ENCODE measurements at places on chromosomes 3 and 15. TPM values are rescaled to one million over a fixed set of nuclear protein-coding genes. Genes with fewer than 3 reads are reported as not detected.

DNA sequence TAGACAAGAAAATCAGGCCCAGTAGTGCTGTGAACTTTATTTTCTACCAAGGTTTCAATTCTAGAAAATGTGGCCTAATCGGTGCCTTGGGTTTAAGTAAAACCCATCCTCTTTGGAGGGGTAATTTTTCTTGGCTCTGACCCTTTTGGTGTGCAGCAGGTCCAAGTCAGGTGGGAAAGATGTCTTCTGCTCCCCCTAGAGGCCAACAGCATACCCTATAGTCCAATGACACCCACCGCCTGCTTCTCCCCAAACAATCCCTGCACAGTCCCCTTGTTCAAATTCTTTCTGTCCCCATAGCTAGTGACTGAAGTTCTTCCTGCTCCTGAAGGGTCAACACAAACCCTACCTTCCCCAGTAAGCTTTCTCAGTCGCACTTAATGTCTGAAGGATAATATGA lies 261.8 kb upstream of the GOLGA6L4 start:
- DNase-seq = no peak

Gene CTXN2
- total RNA-seq = not detected

Gene ABHD5
- 31.7 TPM for total RNA-seq

- no peak for DNase-seq
These were observed 83.6 kb downstream of the AKAP13 start for GRCh38 chr15:85463976-85464375.

Gene C3orf22
- total RNA-seq = not detected

Gene FANCD2OS
- not detected for total RNA-seq

DNA sequence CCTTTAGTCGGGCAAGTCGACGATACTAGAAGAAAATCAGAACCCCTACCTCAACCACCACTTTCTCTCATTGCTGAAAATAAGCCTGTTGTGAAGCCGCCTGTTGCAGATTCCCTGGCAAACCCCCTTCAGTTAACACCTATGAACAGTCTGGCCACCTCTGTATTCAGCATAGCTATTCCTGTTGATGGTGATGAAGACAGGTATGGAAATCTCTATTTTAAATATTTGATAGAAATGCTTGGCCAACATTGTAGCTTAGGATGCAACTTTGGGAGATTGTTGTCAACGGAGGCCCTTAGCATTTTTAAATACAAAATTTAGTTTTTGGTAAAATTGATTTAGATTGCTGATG lies 3.0 kb downstream of the TSC22D2 start:
- DNase-seq = no peak

DNA sequence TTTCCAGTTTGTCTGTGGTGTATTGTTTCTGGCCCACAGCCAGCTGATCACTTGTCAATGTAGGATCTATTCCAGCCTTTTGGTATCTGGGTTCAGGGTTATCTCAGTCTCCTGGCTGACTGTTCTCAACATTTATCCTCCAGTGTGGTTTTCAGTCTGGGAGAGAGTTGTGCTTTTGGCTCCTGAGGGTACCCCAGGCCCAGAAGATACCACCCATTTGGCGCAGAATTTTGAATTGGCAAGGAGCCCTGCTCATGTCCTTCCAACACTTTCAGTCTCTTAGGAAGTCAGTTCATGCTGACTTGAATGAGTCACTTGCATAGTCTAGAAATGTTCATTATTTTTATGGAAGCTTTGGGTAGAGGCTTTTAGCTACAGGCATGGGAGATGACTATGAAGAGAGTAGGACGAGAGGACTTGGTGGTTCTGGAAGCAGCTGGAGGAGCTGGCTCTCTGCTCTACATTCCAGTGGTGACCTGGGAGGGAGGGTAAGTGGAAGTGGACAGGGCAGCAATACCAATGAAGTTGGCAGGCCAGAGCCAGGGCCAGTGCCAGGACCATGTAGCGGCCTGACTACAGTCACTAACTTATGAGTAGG lies 7.2 kb downstream of the POLR2H start:
- DNase-seq = no peak
